ENCODE measurements at places on chromosomes 1 and 21.
A peak's percentile ranks its signal among the peaks of the same experiment; 100 is the strongest.

GRCh38 chr1:82924666-82925065 is 1074.3 kb downstream of the TTLL7 start:
- H3K4me1 ChIP-seq = no peaks in the 10 kb centered on the region
- H3K27ac ChIP-seq = no peak overlapping the region
- no peak for DNase-seq
- H3K4me3 ChIP-seq = no peak overlapping the region
- H3K27me3 ChIP-seq = no peaks in the 10 kb centered on the region
- no peaks in the 10 kb centered on the region for H3K36me3 ChIP-seq

- peaks cover 28% of the 10 kb centered on the region for H3K27me3 ChIP-seq
- H3K36me3 ChIP-seq = no peaks in the 10 kb centered on the region
- no peak overlapping the region for H3K27ac ChIP-seq
- peak; percentile 50 for DNase-seq
- no peaks in the 10 kb centered on the region for H3K4me1 ChIP-seq
- no peak overlapping the region for H3K4me3 ChIP-seq
Observed at GRCh38 chr1:152533327-152533938, 19.2 kb downstream of the CRCT1 start.

DNA sequence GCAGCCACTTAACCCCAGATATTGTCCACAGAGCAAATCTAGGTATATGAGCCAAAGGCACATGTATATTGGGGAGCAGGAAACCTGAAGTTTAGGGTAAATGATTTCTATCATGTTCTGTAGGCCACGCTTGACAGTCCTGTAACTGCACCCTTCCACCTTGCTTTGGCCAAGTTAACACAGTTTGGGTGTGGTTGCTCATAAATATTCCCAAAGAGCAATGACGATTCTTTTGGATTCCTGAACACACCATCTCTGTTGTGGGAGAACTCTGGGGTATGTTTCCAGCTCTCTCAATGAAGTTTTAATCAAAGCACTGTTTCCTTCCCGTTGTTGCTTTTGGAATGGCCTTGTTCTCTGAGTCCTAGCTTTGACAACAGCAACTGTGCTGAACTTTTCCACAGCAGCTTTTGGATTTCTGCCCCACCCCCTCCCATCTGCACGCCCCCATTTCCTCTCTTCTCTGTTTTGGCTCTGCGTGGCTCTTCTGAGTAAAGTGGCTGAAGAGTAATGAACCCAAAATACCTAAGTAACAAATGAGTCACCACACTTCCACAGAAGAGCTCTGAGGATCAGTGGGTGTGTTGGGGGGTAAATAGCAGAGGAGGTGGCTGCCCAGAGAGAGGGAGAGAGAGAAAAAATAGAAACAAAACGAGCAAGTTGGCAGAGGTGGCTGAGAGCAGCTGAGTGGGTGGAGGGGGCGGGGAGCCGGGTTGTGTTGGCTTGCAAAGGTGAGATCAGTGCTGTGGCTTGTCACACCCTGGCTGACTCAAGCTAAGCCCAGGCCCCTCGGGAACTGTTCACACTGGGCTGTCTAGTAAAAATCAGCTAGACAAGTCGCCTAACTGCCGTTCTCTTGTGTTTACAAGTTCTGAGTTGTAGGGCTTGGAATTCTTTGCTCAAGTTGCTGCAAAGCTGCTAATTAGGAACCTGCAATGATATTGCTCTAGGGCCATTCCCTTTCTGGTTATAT is 26.9 kb upstream of the RAP1A start:
- H3K27me3 ChIP-seq = no peaks in the 10 kb centered on the region
- peak overlapping the region; percentile 89 for H3K27ac ChIP-seq
- H3K4me1 ChIP-seq = peaks cover 77% of the 10 kb centered on the region

- H3K27ac ChIP-seq = no peak overlapping the region
- no peak overlapping the region for H3K4me3 ChIP-seq
- DNase-seq = no peak
- H3K27me3 ChIP-seq = peaks cover 12% of the 10 kb centered on the region
Observed at GRCh38 chr1:234272656-234273312, 100.5 kb upstream of the COA6 start.

GRCh38 chr1:119735217-119735616 is 23.5 kb downstream of the PHGDH start:
- no peak for DNase-seq
- H3K4me1 ChIP-seq = no peaks in the 10 kb centered on the region
- no peaks in the 10 kb centered on the region for H3K27me3 ChIP-seq
- no peak overlapping the region for H3K4me3 ChIP-seq
- peaks cover 29% of the 10 kb centered on the region for H3K36me3 ChIP-seq
- H3K27ac ChIP-seq = no peak overlapping the region
